ENCODE measurements at places on chromosomes 12 and 14.

GRCh38 chr12:131528144-131528543 is 182.7 kb upstream of the SFSWAP start:
- no peak for DNase-seq

DNA sequence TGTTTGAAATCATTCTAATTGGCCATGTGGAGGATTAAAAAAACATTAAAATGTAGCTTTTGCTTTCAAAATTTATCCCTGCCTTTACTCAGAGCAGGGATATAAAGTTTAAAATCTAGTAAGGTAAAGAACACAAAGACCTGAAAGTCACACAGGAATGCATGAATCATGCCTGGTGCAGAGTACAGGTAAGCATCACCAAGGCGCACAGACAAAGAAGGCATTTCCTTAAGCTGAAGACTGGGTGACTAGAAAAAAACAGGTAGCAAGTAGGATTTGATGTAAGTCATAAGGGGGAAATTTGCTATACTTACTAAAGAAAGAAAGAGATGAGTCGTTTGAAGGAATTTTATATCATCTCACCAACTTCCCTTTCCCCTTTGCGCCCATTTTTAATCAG is 405.6 kb downstream of the GXYLT1 start:
- DNase-seq: no peak

DNA sequence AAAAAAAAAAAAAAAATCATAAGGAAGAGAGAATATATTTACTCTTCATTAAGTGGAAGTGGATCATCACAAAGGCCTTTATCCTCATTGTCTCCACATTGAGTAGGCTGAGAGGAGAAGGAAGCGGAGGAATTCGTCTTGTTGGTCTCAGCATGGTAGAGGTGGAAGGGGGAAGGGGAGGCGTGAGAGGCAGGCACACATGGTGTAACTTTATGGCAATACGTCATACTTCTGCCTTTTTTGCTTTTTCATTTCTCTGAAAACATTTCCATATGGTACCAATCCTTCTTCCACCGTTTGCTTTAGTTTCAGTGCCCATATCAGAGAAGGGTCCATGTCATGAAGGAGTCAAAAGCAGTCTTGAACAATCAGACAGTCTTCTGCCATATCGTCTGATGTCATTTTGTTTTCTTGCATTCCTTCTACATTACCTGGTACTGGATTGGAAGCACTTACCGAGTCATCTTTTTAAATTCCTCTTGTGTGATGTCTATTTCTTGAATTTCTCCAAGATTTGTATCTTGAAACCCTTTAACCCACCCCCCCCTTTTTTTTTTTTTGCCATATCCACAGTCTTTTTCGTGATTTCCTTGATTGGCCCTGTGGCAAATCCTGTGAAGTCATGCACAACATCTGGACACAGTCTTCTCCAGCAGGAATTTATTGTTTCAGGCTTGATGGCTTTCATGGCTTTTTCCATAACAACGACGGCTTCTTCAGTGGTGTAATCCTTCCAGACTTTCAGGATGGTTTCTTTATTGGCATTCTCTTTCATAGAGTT is 8.9 kb downstream of the FUT8 start:
- DNase-seq: peak; percentile 33

- no peak for DNase-seq
Observed at GRCh38 chr12:1837541-1838204, 17.3 kb downstream of the LRTM2 start.

- no peak for DNase-seq
Observed at GRCh38 chr12:67625004-67625403, 23.5 kb upstream of the DYRK2 start.

- DNase-seq: peak; percentile 97
Observed at GRCh38 chr12:76083904-76084862, at the start of gene NAP1L1. NAP1L1 (minus strand) TSS chr12:76084685; CDS start chr12:76074219, 10,466 bp downstream.

GRCh38 chr12:17478908-17479673 is 610.9 kb downstream of the RERGL start:
- DNase-seq: no peak

DNA sequence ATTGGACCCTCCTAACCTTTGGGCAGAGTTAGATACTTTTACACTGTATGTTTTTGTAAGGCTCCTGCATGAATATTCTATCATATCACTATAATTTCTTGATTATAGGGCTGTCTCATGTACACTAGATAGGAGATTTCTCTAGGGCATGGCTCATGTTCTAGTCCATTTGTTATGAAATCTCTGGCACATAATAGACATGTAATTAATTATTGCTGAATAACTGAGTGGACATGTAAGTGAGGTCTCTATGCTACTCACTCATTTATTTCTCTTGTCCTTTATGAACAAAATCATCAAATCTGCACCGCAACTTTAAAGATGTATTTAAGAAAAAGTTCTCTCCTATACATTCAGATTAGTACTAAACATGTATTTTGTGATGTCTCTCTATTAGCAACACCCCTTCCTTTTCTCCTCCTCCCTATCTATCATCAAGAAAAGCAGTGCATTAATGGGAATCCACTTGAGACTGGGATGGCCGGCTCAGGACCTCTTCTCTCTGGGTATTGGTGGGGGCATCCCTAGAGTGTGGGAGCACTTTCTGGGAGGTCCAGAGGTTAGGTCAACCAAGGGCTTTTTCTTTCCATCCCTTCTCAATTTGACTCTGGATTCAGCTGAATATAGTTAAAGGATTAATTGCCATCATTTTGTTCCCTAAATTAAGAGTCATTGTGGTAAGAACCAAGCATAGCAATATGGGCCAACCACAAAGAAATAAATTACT is 168.0 kb upstream of the HMGA2 start:
- no peak for DNase-seq

- DNase-seq: no peak
Observed at GRCh38 chr12:90628213-90628612, 326.8 kb downstream of the CCER1 start.

DNA sequence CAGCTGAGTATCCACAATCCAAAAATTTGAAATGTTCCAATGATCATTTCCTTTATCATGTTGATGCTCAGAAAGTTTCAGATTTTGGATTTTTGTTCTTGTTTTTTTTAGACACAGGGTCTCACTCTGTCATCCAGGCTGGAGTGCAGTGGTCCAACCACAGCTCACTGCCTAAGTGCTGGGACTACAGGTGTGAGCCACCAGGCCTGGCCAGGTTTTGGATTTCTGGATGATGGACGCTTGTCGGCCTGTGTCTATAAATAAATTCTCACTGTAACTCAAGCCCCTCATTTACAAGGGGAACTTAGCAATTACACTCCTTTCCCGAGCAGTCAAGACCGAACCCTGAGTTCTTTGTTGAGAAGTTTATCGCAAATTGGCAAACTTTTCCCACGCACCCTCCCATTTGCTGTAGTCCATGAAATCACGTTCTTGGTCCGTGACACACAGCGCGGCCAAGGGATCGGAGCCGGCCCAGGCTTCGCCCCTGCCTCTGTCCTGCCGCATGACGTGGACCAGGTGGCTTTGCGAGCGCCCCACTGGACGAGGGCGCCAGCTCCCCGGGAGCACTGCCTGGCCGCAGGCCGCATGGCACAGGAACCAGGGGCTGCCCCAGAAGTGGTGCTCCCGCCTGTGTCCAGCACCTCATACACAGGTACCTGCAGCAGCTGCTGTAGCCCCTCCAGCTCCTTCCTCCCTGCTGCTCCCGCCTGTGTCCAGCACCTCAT is 14.0 kb upstream of the ANKLE2 start:
- no peak for DNase-seq

DNA sequence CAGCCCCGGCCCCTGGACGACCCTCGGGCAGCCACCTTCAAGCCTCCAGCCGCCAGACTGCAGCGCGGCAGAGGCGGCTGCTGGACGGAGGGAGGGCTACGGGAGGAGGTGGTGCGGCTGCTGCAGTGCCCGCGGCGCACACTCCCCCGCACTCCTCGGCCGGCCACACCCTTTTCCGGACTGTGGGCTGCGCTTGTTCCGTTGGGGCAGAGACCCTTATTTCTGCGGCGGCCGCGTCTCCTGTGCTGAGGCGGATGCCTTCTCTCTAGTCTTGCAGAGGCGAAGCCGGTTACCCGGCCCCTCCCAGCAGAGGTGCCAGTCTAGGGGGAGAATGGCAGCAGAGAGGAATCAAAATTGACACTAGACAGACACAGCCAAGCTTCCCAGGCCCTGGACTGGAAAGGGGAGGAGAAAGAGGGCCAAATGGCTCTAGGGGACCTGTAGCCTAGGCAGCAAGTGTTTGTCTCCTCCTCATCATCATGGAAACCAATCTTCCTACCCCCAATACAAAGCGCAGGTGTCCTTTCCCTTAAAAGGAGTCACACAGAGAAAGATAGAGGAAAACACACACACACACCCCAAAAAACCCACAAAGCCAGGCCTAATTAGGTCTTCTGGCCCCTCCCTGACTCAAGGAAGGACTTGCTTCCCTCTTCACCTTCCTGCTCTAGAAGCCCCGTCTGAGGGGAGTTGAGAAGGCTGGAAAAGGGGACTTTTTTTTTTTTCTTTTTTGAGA is 1.3 kb downstream of the ESYT1 start:
- no peak for DNase-seq

- no peak for DNase-seq
Observed at GRCh38 chr12:20188930-20189653, 179.2 kb upstream of the PDE3A start.

DNA sequence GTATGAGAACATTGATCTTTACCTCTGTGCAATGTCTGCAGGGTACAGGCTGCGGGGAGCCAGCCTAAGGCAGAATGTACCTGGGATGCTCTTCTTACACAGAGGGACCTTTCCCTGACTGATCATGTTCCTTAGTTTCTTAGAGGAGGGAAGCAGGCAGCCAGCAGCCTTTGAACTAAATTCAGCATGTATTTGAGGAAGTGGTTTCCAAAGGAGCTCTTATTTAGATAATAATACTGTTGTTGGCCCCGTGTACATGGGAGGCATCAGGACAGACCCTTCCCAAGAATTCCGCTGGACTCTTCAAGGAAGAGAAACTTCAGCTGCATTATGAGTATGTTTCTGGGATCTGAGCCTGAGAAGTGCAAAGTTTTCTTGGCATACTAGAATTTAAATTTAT is 98.8 kb downstream of the CCDC92 start:
- DNase-seq: no peak

GRCh38 chr12:128079-128478 is 61.5 kb downstream of the IQSEC3 start:
- no peak for DNase-seq

- DNase-seq: no peak
Observed at GRCh38 chr12:130702966-130703732, 12.9 kb downstream of the RIMBP2 start.

DNA sequence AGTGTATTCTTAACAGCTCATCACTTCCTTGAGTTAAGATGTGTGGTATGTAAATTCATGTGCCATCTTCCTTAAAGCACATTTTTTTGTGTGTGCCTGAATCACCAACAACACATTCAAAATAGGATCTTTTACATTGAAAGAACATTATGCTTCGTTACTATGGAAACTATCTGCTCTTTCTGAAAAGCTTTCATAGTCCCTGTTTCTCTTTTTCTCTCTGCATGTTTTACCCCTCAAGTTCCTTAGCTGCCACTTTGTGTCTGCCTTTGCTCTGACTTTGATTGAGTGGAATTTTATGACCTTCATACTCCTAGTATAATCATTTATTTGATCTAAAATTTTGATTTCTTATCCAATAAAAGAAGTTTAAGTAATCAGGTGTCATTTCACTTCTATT is 880.3 kb upstream of the FOXG1 start:
- no peak for DNase-seq

GRCh38 chr12:49582850-49583249 is 14.9 kb upstream of the MCRS1 start:
- DNase-seq: no peak

DNA sequence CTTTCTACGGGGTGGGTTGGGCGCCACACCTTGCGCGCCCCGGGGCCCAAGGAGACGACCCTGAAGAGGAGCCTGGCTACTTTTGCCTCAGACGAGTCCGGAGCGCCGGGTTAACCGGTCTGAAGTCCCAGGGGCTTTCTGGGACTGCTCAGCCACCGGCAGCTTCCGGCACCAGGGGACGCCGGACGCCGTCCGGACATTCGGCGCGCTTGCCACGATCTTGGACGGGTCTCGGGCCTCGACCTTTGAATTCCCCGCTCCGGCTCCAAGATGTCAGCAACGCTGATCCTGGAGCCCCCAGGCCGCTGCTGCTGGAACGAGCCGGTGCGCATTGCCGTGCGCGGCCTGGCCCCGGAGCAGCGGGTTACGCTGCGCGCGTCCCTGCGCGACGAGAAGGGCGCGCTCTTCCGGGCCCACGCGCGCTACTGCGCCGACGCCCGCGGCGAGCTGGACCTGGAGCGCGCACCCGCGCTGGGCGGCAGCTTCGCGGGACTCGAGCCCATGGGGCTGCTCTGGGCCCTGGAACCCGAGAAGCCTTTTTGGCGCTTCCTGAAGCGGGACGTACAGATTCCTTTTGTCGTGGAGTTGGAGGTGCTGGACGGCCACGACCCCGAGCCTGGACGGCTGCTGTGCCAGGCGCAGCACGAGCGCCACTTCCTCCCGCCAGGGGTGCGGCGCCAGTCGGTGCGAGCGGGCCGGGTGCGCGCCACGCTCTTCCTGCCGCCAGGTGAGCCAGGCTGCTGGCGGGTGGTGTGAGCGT is at the start of gene ACOT4:
Gene ACOT4, plus strand, starts transcription at position 184 of the 760 bp plus-strand sequence. Its CDS starts 87 bp downstream, at position 271.
- no peak for DNase-seq

- no peak for DNase-seq
Observed at GRCh38 chr12:2354151-2354991, 301.6 kb downstream of the CACNA1C start.

DNA sequence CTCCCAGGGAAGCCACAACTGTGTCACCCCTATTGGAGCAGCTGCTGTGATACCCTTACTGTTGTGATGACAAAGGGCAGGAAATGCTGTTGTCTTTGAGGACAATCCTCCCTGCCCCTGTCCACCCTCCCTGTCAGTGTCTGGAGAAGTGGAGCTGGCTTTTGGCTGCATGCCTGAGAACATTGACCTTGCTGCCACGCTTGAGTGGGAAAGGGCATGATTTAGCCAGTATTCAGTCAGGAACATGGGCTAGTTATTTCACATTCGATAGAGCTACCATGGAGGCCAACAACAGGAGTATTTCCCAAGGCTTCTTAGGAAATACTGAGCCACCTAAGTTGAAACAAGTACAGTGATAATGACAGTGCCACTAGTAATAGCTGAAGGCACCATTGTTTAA is 59.4 kb downstream of the MYRFL start:
- no peak for DNase-seq

DNA sequence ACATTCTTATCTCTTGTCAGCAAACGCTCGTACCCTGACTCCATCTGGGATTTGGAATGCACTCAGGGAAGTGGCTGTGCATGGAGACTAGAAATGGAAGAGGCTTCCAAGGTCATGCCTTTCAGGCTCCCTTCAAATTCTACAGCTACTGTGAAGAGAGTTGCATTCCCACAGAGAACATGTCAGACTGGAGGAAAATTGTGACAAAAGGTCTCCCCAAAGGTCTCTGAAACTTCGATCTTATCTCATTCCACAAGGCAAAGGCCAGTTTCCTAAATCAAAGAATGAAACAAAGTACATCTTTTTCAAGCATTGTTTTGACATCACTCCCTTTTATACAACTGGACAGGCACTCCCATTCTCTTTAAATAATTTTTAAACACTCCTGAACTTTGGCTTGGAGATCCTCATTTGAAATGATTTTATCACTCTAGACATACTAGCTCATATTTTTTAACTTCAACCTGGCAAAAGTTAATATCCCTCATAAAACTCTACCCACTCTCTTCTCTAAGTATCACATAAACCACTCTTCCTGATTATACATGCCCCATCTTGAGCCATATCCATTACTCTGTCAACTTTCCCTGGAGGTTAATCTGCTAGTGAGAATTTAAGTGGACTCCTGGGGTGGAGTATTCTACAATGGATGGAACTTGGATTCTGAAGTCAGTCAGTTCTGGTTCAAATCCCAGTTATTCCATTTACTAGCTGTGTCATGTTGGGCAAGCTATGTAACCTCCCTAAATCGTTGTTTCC is 218.1 kb upstream of the HMGA2 start:
- no peak for DNase-seq
